ENCODE measurements at places on chromosomes 11 and 22.

DNA sequence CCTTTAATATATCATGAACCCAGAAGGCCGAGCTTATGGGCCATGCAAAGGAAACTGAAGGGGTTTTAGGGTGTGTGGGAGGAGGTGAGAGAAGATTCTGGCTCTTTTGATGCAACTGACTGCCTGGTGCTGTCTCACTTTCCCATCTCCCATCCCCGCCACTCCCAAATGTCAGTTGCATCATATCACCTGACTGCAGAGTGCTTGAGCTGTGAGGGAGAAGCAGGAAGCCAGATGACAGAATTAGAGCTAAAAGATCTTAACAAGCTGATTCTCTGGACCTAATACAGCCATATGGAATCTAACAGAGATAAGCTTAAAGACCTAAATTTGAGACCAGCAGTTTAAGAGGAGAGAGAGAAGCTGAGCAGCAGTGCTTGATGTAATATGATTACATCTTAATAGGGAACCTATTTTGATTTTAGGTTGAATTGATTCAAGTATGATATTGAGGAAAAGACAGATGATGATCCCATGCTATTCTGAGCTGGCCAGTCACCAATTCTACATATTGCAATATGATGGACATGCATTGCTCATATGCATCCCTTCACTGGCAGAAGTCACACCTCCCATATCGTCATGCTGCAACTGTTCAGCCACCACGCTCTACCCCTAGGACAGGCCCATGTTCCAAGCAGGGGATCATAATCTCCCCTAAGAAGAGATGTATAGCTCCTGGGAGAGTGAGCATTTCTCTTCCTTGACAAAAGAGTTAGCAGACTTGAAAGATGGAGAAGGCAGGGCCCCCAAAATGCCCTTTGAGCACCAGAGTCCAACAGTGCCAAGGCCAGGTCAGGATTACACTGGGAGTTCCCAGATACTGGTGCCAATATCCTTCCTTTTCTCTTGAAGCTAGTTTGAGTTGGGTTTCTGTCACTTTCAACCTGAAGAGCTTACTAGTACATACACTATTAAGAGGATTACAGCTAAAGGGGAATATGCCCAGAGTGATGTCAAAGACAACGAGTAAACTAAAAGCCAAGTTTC, 44.9 kb downstream of the PLEKHA7 start:
- DNase-seq: no peak

GRCh38 chr11:3207526-3208189, 11.0 kb downstream of the MRGPRG start:
- no peak for DNase-seq

DNA sequence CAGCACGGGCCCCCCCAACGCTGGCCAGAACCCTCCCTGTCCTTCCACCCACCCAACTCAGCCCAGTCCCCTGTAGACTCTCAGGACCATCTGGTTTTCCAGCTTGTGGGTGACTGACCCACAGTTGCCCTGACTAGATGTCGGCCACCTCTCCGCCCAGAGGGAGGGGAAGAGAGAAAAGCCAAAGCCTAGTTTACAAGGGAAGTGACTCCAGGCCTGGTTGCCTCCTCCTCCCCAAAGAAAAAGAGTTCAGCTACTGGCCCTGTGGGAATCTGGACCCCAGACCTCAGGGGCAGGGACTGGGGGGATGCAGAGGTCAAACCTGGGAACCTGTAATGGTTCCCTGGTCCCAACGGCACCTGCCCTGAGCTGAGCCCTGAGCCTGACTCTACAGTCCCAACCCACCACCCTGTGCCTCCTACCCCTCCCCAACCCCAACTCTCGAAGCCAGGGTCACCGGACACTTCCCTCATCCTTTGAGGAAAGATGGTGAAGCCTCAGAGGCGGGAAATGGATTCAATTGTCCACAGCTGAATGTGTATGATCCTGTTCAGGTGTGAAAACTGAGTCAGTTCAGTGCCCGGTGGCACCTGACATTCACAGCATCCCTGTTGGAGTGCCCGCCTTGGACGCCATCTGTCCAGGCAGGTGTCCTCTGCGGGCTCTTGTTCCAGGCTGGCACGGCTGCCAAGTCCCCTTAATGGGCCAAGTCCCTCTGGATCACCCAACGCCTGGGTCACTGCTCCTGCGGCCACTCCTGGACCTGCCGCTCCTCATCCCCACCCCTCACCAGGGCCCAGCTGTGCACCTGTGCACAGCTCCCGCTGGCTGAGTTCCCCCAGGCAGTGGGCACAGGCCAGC, 21.0 kb upstream of the WNT7B start:
- DNase-seq: no peak

DNA sequence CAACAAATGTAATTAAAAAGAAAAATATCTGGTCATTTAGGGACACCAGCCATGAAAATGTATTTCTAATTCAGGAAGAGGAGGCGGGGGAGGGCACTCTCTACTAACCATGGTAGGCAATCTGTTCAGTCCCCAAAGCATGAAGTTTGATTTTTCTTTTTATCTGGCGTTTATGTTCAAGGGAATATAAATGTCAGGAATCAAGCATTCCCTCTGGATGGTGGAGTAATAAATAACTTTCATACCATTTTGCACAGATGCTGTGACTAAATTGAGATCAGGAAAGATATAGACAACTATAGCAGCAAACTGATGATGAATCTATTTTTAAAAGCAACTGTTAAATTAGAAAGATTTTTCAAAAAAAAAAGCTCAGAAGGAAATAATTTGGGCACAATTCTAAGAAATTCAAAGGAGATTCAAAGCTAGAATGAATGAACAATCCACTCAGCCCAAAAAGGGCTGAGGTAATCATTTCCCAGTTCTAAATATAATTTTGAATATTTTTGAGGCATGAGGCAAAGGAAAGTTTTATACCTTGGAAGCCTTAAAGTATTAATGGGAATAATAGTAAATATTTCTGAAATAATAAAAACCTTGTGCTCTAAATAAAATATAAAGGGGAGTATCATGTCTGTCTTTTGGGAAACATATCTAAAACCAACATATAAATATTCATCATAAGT, 146.4 kb upstream of the POU2AF2 start:
- DNase-seq: no peak

DNA sequence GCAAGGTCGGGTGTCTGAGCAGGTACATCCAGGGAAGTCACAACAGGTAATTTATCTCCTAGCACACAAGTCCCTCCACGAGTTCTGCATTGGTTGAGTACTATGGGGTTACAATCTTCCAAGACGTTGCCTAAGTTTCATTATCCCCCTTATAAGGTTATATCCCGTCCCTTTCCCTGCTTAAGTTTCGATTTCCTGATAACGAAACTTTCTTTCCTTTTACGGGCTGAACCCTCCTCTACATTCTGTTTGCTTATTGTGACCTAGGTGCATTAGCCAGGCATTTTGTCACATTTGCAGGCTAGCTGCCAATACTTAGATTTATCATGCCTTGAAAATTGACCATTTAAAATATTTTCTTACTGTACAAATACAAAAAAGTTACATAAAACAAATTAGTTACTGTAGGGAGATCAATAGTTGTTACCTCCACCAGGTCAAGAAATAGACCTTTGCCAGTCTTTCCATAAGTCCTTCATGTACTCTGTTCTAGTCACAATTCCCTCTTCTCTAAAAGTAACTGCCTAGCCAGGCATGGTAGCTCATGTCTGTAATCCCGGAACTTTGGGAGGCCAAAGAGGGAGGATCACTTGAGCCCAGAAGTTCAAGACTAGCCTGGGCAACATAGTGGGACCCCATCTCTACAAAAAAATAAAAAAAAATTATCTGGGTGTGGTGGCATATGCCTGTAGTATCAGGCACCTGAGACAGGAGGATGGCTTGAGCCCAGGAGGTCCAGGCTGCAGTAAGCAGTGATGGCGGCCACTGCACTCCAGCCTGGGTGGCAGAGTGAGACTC, 14.3 kb upstream of the PITPNB start:
- DNase-seq: no peak
